ENCODE measurements at places on chromosomes 12 and 14.

DNA sequence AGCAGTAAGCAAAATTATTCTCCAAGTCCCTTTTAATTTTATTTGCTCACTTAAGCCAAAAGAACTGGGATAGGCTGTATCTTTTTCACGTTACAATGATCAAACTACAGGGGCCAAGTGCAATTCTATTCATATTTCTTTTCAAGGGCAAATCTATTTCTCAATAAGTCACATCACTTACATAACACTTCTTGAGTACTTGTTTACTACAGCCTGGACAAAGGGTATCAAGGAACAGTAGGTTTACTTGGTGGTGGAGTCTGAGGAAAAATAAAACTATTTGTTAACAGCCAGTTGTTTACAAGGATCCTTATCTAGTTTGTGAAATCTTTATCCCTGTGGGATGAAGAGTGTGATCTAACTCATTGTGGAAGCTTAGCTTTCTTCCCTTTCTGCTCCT is 72.1 kb downstream of the PDE3A start:
- DNase-seq: no peak

GRCh38 chr14:88793259-88793625 is 489 bp upstream of the EML5 start:
- DNase-seq: no peak

DNA sequence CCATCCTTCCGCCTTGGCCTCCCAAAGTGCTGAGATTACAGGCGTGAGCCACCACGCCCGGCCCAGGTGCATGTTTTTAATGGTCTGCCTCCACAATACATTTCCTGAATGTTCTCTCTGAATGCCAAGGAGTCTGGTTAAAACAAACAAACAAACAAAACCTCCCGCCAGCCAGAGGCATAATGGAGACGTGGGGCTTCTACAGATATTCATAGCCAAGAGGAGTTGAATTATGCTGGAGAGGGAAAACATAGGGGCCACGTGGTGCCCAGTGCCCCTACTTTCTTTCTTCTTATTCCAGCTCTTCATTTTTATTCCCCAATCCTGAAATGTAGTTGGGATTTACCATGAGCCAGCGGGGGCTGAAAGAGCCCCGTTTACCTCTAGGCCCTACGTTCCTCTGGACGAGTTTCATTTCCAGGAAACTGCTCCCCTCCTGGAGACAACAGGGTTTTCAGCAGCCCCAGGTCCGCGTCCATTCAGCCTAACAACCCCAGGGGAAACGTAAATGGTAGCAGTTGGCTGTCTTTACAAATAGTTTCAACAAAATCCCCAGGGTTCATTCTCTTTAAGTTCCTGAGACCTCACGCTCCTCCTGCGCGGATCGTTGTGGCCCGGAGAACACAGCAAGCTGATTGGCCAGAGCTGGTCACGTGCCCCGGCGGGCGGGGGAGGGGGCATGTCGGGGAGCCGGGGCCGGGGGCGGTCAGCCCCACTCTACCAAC is 108.5 kb upstream of the ESRRB start:
- no peak for DNase-seq

GRCh38 chr12:112907415-112908157 is 824 bp downstream of the OAS1 start:
- no peak for DNase-seq

- no peak for DNase-seq
These were observed 292.4 kb downstream of the DUSP6 start for GRCh38 chr12:89059721-89060541.

DNA sequence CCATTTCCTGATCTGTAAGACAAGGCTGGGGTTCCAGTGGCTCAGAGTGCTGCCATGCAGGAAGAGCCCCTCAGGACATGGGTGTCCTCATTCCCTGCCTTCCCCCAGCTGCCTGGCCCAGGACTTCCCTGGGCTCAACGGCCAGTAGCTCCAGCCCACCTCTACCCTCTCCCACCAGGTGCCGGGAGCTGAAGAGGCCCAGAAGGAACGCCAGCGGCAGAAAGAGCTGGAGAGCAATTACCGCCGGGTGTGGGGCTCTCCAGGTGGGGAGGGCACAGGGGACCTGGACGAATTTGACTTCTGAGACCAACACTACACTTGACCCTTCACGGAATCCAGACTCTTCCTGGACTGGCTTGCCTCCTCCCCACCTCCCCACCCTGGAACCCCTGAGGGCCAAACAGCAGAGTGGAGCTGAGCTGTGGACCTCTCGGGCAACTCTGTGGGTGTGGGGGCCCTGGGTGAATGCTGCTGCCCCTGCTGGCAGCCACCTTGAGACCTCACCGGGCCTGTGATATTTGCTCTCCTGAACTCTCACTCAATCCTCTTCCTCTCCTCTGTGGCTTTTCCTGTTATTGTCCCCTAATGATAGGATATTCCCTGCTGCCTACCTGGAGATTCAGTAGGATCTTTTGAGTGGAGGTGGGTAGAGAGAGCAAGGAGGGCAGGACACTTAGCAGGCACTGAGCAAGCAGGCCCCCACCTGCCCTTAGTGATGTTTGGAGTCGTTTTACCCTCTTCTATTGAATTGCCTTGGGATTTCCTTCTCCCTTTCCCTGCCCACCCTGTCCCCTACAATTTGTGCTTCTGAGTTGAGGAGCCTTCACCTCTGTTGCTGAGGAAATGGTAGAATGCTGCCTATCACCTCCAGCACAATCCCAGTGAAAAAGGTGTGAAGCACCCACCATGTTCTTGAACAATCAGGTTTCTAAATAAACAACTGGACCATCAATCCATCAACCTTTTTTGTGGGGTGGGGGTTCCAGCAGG is 17.6 kb downstream of the AGAP2 start:
- DNase-seq: no peak

DNA sequence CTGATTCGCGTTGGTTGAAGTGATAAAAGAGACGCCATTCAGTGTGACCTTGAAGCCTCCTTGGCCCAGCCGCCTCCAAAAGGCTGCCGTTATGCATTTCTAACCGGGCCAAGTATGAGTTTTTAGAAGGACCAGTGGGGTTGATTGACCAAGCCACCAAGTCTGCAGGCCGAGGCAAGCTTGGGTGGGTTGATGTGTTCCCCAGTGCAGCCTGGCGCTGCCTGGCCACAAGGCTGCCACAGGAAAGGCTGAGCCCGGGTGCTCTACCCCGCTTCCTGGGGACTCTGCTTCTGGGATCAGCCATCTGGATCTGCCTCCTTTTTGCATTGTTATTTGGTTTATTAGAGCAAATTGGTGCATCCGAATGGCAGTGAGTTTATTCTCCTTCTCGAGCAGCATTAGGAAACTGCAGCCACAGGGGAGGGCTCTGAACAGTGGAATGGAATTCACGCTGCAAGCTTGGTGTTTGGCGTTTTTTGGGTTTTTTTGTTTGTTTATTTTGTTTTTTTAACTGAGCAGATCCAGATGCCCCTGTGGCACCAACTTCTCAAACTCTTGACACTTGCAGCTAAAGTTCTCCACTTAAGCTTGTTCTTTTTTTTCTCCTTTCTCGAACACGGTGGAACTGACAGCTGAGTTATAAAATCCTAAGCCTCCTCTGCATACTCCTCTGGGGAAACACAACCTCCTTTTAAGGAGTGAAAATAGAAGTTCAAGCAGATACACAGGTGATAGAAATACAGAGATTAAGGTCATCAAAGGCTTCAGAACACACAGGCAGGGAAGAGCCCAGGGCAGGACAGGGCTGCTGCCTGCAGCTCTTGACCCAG is 145.4 kb upstream of the FKBP4 start:
- peak; percentile 52 for DNase-seq

GRCh38 chr12:123645380-123645779 is 11.8 kb downstream of the GTF2H3 start:
- DNase-seq: no peak

DNA sequence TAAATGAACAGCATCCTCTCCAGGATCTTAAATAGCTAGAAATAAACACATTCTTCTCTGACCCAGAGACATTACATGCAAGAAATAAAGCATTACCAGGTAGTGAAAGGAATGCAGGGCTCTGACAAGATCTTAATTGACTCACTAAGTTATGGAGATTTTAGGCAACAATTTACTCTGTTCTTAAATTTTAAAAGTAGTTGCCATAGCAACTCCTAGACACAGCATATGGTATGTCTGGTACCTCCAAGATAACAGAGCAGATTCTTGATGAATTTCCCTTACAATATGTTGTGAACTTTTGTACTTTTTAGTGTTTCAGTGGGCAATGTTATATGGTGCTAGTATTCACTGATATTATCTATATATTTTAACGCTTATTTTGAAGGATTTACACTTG is 76.7 kb upstream of the G2E3 start:
- no peak for DNase-seq
